ENCODE measurements at places on chromosomes 7 and 10.

GRCh38 chr7:26367219-26367711, 75.6 kb downstream of the SNX10 start:
- DNase-seq: no peak

DNA sequence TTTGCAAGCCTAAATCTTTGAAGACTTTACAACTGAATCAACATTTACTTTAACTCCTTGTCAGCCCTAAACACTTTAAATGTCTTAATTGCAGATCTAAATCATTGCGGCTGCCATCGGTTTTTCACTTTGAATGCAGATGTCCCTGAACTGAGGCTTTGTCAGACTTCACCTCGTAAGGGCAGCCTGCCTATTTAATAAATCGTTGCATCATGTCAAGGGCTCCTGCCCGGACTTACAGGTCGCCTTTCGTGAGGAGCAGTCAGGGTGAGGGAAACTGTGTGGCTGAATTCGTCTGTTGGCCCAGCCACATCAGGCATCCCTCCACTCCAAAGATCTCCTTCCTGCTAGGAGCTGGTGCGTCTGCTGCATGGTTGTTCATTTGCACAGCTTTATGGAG, 368.2 kb upstream of the NPVF start:
- no peak for DNase-seq

- DNase-seq: no peak
Observed at GRCh38 chr10:122461367-122461728, at the start of gene HTRA1. TSS of gene HTRA1 (plus strand) at chr10:122461553. CDS start at chr10:122461653, 100 bp downstream.

DNA sequence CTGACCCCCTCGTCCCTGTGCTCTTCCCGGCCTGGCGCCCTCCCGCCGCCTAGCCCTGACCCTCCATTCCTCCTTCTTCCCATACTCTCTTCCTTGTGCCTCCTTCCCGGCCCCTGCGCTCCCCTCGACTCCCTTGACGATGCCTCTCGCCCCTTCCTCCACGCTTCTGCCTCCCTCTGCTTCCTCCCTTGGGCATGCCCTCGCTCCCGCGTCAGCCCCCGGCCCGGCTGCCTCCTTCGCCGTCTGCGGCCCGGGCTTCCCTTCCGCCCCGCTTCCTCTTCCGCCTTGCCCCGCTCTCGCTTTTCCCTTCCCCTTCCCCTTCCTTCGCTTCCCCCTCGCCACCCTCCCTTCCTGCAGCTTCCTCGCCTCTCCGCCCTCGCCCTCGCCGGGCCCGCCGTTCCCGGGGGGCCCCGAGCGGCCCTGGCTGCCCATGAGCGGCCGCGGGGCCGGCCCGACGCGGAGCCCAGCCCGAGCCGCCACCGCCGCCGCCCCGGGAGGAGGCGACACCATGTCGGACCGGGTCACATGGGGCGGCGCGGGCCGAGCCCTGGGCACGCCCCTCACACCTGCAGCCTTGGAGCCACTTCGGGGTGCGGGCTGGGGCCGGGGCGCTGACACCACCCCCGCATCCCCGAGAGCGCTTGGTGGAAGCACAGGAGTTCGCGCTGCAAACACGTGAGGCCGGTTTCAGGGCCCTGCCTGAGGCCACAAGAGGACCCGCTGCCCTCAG, at the start of gene FBXW4:
Gene FBXW4, minus strand, starts transcription at position 497 of the 730 bp plus-strand sequence. Its CDS starts 65 bp downstream, at position 432.
- no peak for DNase-seq

- no peak for DNase-seq
Observed at GRCh38 chr7:2638224-2638991, 6.6 kb downstream of the TTYH3 start.

DNA sequence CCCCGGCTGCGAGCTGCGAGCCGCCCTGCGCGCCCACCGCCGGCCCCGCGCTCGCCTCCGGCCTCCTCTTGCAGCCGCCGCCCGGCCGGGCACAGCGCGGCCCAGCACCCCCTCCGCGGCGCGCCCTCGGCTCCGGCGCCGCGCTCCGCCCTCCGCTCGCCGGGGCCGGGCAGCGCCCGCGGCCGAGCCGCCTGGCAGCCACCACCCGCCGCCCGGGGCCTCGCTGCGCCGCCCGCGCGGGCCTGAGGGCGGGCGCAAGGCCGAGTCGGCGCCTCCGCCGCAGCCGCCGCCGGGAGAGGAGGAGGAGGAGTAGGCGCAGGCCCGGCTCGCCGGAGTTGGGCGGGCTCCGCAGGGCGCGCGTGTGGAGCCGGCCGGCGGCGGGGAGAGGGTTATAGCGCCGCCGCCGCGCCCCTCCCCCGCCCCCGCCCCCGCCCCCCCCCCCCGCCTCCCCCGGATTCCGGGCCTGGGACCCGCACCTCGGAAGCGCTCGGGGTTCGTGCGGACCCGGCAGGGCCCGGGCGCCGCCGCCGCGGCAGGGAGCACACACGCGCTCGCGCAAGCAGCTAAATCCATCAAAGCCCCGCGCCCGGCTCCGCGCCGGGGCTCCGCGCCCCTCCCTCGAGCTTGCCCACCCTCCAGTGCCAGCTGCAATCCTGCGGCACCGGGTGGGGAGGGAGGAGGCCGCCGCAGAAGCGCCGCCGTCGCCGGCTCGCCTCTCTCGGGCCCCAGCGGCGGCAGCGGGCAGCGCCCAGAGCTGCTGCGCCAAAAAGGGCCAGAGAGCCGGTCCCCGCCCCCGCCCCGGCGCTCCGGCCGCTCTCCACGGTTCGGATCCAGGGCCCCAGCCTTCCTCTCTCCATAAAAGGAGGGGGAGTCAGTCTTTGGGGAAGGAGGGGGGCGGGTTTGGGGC, at the start of gene PDGFA:
Gene PDGFA, minus strand, starts transcription at position 363 of the 907 bp plus-strand sequence. CDS start 845 bp downstream, outside the sequence.
- no peak for DNase-seq

GRCh38 chr10:59577984-59578383, 131.7 kb downstream of the SLC16A9 start:
- DNase-seq: no peak

DNA sequence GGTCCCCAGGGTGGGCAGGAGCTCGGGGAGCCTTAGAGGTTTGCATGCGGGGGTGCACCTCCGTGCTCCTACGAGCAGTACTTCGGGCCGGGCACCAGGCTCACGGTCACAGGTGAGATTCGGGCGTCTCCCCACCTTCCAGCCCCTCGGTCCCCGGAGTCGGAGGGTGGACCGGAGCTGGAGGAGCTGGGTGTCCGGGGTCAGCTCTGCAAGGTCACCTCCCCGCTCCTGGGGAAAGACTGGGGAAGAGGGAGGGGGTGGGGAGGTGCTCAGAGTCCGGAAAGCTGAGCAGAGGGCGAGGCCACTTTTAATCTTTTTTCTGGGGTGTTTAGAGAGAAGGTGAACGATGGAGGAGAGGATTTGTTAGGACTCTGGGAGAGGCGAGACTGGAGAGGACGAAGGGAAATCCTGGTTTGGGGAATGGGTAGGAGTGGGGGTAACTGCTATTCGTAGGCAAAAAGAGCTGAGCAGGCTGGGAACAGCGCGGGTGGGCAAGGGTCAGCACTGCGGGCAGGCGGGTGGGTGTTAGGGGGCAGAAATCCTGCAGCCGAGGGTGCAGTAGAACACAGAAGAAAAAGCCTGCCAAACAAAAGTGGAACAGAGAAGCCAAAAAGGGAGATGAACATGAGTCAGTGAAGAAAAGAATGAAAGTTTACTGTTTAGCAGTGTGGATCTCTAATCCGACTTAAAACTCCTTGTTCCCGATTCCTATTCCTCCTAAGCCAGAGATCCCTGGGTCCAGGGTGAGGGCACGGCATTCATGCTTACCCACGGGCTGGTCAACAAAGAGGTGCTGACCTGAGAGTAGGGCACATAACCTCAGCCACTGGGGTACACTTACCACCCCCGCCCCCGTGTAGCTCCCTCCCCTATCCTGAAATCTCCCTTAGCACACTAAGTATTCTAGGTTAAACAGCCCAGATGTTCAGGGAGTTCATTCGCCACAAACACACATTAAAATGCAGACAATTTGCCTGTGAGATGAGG, 26.9 kb downstream of the PRSS2 start:
- DNase-seq: no peak

GRCh38 chr10:7374795-7375194, 36.0 kb downstream of the SFMBT2 start:
- no peak for DNase-seq

- no peak for DNase-seq
Observed at GRCh38 chr7:64888901-64889685, 14.0 kb upstream of the ZNF273 start.

- no peak for DNase-seq
Observed at GRCh38 chr10:34804306-34804705, 10.8 kb downstream of the PARD3 start.

DNA sequence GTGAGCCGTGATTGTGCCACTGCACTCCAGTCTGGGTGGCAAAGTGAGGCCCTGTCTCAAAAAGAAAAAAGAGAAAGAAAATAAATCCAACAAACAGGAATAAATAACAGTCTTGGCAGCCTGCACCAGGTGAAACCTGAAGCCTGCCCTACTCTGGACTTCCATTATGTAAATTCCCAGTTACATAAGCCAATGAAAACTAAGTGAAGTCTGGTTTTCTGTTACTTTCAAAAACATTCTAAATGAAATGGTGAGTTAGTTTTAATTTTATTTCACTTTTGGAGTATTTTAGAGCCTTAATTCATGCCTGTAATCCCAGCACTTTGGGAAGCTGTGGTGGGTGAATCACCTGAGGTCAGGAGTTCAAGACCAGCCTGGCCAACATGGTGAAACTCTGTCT, 22.5 kb upstream of the HIBADH start:
- DNase-seq: no peak

DNA sequence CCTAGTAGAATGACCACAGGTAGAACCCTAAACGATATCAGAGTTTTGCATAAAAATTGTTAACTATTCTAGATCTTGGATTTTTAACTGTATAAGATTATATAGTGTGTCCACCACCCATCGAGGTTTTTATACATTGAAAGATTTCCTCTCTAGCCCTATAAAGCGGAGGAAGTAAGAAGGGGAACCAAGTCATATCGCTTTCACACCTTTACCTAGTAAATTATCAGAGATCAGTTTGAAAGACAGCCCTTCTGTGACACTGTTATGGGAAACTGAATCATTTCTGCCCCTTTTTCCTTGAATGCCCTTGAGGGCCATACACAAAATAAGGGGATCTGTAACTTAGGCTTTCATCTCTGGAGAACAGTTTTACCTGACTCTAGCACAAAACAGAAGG, 8.3 kb upstream of the GPR37 start:
- DNase-seq: no peak

GRCh38 chr10:13527864-13528122, 1.0 kb downstream of the BEND7 start:
- no peak for DNase-seq

- DNase-seq: no peak
Observed at GRCh38 chr7:80307227-80307856, 172.7 kb downstream of the GNAI1 start.

- no peak for DNase-seq
Observed at GRCh38 chr10:36301139-36301538, 659.0 kb upstream of the FZD8 start.

GRCh38 chr7:47725031-47725780, 143.3 kb upstream of the TNS3 start:
- DNase-seq: no peak

GRCh38 chr7:116629051-116629463, 42.9 kb upstream of the MET start:
- no peak for DNase-seq

GRCh38 chr7:20598459-20599309, 16.8 kb upstream of the ABCB5 start:
- no peak for DNase-seq

GRCh38 chr10:96380821-96381220, 22.0 kb upstream of the OPALIN start:
- no peak for DNase-seq

DNA sequence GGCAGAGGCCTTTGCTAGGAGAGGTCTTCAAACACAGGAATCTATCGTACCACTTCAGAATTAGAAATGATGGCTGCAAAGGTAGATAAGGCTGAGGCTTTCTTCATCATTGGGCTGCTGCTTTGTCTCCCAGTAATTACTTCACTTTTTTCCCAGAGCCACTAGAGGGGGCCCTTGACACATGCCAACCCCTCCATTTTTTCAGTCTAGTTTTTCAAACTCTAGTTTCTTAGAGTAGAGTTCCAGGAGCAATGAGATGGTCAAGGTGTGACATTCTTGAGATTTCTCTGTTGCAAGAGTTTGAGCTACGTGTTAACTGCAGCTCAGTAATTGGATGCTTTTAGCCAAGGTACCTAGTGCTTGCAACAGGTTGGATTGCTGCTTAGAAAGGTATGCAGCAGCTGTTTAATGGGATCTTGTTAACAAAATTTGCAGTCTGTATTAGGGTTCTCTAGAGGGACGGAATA, 33.8 kb upstream of the RBM20 start:
- DNase-seq: no peak

GRCh38 chr10:100529475-100530298, at the start of gene NDUFB8:
TSS of gene NDUFB8 (minus strand) at chr10:100529871. CDS start at chr10:100529851, 20 bp downstream.
- no peak for DNase-seq

- no peak for DNase-seq
Observed at GRCh38 chr10:3059974-3060373, 7.4 kb upstream of the PFKP start.

GRCh38 chr10:7501157-7501556, 90.3 kb upstream of the SFMBT2 start:
- DNase-seq: no peak

- no peak for DNase-seq
Observed at GRCh38 chr10:114632869-114633715, 25.0 kb downstream of the ABLIM1 start.

DNA sequence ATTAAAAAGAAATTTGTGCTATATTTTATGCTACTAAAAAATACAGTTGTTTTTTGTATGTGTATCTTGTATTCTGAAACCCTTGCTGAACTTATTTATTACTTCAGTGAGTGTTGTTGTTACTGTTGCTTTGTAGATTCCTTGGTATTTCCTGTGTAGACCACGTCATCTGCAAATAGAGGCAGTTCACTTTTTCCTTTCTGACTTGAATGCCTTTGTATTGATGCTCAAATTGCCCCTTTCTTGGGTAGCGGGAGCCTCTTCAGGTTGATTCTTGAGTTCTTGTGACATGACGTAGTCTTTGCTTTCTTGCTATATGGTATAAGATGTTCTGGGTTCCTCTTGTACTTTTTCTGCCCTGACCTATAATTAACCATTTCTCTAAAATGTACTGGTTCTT, 504.1 kb downstream of the SDK1 start:
- no peak for DNase-seq

DNA sequence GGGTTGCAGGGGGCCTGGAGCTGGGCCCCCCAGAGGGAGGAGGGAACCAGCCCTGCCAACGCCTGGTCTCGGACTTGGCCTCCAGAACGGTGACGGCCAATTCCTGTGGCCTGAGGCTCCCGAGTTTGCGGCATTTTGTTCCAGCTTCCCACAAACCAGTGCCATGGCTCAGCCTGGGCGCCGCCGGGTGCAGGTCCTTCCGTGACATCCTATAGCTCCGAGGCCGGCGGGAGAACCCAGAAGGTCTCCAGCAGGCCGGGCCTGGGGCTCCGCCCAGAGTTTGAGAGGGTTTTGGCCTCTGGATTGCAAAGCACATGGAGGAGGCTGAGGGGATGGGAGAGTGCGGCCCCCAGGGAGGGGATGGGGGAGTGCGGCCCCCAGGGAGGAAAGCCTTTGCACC, 92.6 kb downstream of the UNCX start:
- DNase-seq: no peak

DNA sequence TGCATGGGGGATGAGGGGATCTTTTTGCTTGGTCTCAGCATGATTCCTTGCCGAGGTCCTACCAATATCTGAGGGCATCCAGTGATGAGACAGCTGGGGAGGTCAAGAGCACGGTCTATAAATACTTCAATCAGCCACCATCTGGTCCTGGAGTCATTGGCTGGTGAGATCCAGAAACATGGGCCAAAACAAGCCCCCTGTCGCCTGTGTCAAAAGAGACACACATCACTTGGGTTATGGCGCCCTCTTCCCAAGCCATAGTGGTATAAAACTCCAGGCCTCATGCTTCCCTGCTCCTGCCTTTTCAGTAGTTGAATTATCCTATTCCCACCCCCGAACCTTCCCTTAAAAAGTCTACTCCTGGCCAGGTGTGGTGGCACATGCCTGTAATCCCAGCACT, 60.9 kb downstream of the SLC35B4 start:
- no peak for DNase-seq

- DNase-seq: no peak
Observed at GRCh38 chr7:111727905-111728634, 165.8 kb upstream of the IMMP2L start.

Data from cortex of kidney (tissue), 1 donor.